ENCODE measurements at places on chromosomes 6 and 20.

- no peak for DNase-seq
These were observed 40.8 kb downstream of the GFRA4 start for GRCh38 chr20:3622406-3622805.

GRCh38 chr20:41784209-41784958 is 166.2 kb upstream of the CHD6 start:
- DNase-seq = no peak

GRCh38 chr6:42610416-42610815 is 46.6 kb downstream of the UBR2 start:
- no peak for DNase-seq

DNA sequence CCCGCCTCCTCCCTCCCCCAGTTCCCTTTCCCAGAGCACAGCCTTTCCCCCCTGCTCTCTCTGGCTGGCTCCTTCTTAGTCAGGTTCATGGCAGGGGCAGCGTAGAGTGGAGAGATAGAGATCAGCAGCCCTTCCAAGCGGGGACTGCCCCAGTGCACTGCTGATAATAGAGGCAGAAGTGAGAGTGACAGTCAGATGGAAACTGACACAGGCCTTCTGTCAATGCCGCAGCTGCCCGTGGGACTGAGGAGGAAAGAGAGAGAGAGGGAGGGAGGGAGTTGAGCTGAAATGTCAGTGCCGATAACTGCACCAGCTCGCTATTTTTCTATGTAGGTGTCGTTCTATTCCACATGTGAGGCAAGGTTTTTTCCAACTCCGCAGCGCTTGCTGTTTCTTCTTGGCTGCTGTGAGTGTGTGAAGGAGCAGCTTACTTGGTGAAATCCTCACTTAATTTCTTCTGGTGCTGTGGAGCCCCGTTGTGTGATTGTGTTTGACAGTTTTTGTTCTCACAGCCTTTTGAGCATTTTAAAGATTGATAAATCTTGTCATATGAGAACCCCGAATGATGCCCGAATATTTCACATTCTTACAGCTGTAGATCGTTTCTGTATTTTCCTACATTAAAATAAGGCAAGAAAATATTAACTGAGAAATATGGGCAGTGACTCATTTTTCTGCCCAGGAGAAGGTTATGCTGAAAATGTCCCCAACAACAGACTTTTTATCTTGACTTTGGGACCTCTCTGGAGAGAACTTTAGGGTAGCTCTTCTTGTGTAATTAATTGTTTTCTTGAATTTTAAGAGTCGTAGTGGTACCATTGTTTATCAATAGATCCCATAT is 386.4 kb upstream of the MMS22L start:
- no peak for DNase-seq

DNA sequence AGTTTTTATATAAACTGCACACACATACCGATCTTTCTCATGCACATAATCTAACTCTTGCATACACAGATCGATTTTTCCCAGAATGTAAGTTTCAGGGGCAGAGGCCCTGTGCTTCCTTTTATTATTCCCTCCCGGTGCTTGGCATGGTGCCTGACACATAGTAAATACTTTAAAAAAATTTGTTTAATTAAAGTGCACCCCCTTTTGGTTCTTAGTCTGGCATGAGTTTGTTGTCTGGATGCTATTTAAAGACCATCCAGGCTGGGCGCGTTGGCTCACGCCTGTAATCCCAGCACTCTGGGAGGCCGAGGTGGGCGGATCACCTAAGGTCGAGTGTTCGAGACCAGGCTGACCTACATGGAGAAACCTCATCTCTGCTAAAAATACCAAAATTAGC is 5.4 kb upstream of the DEK start:
- DNase-seq = no peak

- no peak for DNase-seq
These were observed 167.4 kb downstream of the ADGRG6 start for GRCh38 chr6:142469220-142469619.

DNA sequence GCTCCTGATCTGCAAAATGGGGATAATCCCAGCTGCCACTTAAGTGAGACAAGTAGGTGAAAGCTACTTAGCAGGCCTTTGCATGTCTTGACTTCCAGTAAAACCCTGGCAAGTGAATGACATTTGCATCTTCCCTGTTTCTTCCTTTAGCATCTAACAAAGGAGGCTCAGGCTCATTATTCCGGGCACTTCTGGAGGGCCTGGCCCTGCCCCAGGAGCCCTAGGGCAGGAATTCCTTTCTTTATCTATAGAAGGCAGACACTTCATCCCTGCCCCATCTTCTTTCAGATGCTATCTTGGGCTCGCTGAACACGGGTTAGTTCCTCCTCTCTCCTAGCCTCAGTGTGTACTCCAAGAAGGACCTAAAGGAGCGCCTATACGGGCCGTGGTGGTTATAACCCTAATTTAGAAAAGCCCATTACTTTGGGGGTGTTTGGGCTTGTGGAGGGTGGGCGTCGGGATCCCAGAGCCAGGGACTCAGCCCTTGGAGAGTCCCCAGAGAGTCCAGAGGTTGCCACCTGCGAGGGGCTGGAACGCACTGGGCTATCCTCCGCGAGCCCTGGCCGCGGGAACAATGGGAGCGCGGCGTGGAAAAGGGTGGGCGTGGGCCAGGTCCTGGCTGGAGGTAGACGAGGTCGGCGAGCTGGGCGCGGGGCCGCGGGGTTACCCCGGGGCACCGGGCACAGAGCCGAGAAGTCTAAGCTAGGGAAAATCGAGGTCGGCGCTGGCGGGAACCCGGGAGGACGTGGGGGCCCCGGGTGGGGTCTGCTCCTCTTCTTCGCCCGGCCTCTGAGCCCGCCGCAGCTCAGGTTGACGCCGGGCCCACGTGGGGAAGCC is 62.8 kb upstream of the EPB41L1 start:
- no peak for DNase-seq

- no peak for DNase-seq
These were observed 178.7 kb downstream of the TAF4 start for GRCh38 chr20:61886721-61887595.
